Choroid plexus epithelial cell (primary cell): ENCODE measurements at places on chromosomes 1 and 21.

GRCh38 chr21:43733060-43733459, 14.1 kb downstream of the PDXK start:
- no peak for DNase-seq

DNA sequence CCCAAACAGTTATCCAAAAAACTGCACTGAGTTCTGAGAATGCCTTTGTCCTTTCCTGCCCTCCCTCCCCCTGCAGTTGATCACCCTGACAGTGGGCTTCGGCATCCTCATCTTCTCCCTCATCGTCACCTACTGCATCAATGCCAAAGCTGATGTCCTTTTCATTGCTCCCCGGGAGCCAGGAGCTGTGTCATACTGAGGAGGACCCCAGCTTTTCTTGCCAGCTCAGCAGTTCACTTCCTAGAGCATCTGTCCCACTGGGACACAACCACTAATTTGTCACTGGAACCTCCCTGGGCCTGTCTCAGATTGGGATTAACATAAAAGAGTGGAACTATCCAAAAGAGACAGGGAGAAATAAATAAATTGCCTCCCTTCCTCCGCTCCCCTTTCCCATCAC, 8.8 kb upstream of the NHLH1 start:
- DNase-seq, result no peak

GRCh38 chr1:219703368-219703639, 90.4 kb upstream of the ZC3H11B start:
- no peak for DNase-seq

GRCh38 chr21:38401191-38401926, 96.9 kb downstream of the ERG start:
- no peak for DNase-seq

GRCh38 chr21:46025113-46025770, 43.7 kb downstream of the COL6A1 start:
- peak; percentile 93 for DNase-seq

DNA sequence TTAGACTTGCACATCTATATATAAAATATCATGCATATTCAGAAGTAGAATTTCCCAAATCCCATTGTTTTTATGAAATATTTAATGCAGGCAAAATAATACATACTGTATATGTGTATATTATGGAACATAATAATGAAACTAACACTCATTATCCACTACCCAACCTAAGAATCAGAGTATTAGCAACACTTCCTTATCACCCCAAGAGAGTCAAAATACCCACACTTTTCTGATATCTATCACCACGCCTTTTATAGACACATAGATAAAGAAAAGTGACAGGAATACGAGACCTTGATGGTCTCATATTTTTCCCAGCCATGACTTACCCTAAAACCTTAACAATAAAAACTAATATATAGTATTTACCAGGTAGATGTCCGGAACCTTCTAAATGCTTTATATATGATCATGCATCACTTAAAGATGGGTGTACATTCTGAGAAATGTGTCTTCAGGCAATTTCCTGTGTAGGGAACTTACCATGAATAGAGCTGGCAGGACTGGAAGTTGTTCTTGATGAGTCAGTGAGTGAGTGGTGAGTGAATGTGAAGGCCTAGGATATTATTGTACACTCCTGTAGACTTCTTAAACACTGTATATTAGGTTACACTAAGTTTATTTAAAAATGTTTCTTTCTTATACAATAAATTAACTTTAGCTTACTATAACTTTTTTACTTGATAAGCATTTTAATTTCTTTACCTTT, 45.5 kb downstream of the TNFSF4 start:
- DNase-seq, result peak; percentile 74

DNA sequence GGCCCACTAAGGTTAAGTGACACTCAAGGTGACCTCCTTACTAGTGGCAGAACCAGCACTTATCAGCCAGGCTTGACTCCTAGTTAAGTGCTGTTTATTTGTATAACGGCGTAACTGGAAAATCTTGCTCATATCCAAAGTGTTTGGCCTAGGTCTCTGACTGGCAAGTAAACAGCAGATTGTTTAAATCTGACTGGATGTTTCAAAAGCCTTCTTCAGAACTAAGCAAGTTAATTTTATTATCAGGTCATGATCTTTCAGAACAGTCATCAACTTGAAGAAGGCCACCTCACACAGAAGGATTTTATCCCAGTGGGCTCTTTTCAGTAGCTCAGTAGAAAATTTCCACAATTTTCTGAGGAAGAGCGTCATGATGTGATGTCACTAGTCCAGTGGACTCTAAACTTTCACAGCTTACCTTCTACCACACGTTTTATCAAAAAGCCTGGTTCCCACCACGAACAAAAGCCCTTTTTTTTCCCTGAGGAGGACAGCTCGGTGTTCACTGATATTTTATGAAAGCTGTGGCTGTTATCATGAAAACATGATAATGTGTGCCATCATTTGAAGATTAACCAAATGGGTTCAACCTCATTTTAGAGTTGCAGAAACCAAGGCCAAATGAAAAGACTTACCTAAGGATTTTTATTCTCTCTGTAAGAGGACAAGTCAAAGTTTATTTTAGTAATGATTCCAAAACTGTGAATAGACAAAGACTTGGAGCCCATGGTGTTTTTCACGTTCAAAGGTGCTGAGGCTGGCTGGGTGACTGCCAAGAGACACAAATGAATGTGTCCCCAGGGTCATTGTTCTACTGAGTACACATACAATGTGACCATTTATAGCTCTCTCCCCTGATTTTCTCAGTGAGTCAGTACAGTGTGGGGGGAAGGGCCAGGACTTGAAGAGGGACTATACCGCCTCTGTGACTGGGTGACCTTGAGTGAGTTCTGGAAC, 9.1 kb downstream of the SGIP1 start:
- DNase-seq, result peak; percentile 83

GRCh38 chr1:77064246-77064645, 155.0 kb downstream of the PIGK start:
- no peak for DNase-seq

- DNase-seq, result no peak
Observed at GRCh38 chr21:36005879-36006400, 54.4 kb downstream of the SETD4 start.

GRCh38 chr1:221855156-221855555, 113.3 kb upstream of the DUSP10 start:
- DNase-seq, result no peak

- DNase-seq, result no peak
Observed at GRCh38 chr21:35491920-35492678, 443.0 kb upstream of the RUNX1 start.

- DNase-seq, result peak; percentile 77
Observed at GRCh38 chr1:1430114-1430982, 5.1 kb upstream of the VWA1 start.

GRCh38 chr1:117181630-117182041, 29.1 kb downstream of the VTCN1 start:
- DNase-seq, result no peak

DNA sequence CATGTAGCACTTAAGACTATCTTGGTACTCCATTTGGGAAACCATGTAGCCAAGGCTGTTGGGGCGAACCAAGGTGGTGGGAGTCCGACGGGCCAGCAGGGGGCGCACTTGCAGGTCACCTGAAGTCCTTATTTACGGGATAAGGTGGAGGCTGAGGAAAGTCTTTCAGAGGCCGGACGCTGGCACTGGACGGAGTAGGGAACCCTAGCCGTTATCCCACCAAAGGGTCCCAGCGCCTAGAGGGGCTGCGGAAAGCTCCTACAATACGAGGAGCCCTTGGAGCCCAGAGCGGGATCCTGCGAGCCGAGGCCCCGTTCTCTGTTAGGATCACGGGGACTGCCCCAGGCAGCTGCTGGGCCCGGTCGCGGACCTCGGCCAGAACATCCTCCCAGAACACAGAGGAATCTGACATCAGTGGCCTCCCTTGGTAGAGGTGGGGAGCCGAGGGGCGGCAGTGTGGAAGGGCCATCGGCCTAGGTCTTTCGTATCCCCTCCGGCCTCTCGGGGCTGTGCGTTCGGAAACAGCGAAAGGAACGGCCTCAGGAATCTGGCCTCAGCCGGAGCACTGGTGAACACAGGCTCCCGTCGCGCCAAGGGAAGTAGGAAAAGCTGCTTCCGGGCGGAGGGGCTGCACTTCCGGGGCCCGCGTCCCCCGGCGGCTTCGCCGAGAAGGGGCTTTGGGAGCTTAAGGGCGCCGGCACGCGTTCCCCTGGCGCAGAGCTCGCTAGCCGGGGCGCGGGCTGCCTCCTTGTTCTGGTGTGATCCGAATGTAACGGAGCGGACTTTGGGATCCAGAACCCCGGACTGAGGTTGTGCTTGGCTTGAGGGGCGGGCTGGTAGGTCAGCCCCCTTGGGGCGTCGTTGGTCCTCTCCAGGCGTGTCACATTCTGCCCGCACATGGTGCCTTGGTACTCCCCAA, 29.9 kb upstream of the RPTN start:
- peak; percentile 84 for DNase-seq

- DNase-seq, result peak; percentile 34
Observed at GRCh38 chr1:113057006-113057405, 16.0 kb upstream of the LRIG2 start.

- no peak for DNase-seq
Observed at GRCh38 chr1:106700211-106700610, 356.3 kb upstream of the PRMT6 start.

GRCh38 chr1:13617108-13617507, 33.5 kb downstream of the PDPN start:
- no peak for DNase-seq

GRCh38 chr1:182303778-182304177, 87.8 kb downstream of the GLUL start:
- no peak for DNase-seq

GRCh38 chr1:173168941-173169340, 38.2 kb downstream of the TNFSF4 start:
- DNase-seq, result no peak

- DNase-seq, result no peak
Observed at GRCh38 chr1:192418552-192419285, 101.9 kb downstream of the RGS21 start.

GRCh38 chr1:54354899-54355298, 51.3 kb downstream of the SSBP3 start:
- DNase-seq, result no peak

GRCh38 chr21:45336535-45336810, 48.8 kb upstream of the POFUT2 start:
- DNase-seq, result no peak

- DNase-seq, result peak; percentile 62
Observed at GRCh38 chr1:209895709-209896108, 42.3 kb upstream of the SYT14 start.

GRCh38 chr1:41631971-41632370, 147.5 kb upstream of the EDN2 start:
- peak; percentile 47 for DNase-seq

DNA sequence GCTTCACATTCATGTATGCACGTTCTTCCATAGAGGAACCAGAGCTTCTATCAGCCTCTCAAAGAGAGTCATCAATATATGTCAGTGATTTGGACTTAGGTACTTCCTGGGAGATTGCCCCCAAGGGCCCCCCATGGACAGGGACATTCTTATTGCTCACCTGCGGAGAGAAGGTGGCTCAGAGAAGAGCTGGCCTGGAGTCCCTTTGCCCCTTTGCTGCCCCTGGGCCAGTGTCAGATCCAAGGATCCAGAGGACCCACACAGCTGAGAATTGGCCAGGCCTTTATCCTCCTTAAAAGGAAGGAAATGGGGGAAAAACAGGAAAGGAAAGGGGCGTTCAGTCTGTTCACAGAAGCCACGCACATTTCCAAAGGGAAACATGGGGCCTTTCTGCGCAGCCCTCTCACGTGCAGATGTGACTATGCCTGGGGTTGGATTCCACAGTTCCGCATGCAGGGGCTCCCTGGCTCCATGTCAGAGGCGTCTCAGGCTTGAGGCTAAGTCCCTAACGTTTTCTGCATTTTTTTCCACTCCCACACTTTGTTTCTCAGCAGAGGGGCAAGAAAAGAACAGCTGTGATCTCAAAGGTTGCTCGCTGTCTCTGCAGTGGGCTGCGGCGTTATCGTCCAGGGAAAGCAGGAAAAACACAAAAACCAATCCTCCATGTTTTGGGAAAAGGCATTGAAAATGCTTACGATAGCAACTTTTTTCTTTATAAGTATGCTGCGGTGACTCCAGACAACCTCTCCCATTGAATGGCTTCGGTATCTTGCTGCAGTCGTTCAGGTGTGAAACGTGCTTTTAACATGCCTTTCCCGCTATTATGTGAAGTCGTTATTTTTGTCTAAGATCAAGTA, 5.9 kb downstream of the C1orf226 start:
- no peak for DNase-seq

GRCh38 chr1:20150326-20150705, 11.2 kb downstream of the PLA2G2F start:
- DNase-seq, result no peak

DNA sequence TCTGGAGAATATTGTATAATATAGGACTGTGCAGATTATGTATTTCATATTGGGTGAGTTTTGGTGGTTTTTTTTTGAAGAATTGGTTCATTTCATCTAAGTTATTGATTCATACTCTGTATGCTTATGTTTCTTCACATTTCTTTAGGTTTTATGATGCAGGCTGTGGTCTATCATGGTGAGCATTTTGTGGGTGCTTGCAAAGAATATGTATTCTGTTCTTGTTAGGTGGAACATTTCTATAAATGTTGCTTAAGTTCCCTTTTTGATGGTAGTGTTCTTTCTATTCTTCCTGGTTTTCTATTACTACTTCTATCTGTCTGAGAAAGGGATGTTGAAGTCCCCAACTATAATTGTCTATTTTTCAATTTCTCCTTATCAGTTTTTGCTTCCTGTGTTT, 42.6 kb downstream of the PKN2 start:
- DNase-seq, result no peak
